ENCODE measurements at places on chromosomes 6 and 20.

DNA sequence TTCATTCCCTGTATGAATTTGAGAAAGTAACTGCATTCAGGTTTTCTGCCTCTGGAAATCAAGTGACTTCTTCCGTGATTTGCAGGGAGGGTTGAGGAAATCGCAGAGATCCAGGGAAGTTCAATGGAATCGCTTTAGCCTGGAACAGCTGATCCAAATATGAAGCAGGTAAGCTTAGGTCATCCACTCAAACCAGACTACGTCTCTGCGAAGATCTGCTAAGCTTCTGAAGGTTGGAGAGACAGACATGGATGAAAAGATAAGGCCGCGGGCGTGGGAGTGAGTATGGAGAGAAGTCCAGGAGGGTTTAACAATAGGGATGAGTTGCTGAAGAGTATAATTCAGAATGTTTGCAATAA is 34.2 kb upstream of the BTN3A2 start:
- DNase-seq: no peak
- no peaks in the 10 kb centered on the region for H3K36me3 ChIP-seq
- no peaks in the 10 kb centered on the region for H3K4me1 ChIP-seq
- H3K27me3 ChIP-seq: peaks cover 74% of the 10 kb centered on the region
- no peak overlapping the region for H3K4me3 ChIP-seq
- H3K27ac ChIP-seq: no peak overlapping the region

DNA sequence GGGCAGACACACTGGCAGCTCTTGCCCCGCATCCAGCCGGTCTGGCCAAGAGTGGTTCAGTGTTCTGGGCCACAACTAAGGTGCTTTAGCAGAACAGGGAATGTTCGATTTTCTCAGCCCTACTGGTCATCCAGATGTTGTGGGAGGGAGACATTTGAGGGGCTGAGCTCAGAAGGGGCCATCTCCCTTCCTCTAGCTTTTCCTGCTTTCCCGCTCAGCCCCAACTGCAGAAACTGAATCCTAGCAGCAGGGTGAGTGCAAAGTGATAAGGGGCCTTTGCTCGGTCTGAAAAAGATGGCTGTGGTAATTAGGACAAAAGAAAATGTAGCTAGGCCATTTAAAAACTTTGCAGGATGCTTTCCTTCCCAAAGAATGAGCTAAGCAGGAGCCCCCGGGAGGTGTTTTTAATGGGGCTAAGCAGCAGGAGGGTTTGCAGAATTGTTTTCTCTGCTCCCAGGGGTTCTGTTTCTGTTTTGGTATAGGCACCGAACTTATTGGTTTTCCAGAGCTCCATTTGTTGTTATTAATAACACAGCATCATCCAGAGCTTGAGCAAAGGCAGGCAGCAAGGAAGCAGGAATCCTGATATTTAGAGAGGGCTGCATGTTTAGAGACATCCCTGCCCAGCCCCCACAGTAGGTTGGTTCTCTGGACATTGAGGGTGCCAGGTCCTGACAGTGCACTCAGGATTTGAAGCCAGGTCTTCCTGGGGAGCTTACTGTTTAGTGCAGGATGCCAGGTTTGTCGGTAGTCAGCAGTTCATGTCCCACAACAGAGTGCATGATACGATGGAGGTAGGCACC is 210.9 kb downstream of the SLC24A3 start:
- H3K36me3 ChIP-seq: no peaks in the 10 kb centered on the region
- no peak overlapping the region for H3K27ac ChIP-seq
- no peaks in the 10 kb centered on the region for H3K4me1 ChIP-seq
- no peaks in the 10 kb centered on the region for H3K27me3 ChIP-seq

DNA sequence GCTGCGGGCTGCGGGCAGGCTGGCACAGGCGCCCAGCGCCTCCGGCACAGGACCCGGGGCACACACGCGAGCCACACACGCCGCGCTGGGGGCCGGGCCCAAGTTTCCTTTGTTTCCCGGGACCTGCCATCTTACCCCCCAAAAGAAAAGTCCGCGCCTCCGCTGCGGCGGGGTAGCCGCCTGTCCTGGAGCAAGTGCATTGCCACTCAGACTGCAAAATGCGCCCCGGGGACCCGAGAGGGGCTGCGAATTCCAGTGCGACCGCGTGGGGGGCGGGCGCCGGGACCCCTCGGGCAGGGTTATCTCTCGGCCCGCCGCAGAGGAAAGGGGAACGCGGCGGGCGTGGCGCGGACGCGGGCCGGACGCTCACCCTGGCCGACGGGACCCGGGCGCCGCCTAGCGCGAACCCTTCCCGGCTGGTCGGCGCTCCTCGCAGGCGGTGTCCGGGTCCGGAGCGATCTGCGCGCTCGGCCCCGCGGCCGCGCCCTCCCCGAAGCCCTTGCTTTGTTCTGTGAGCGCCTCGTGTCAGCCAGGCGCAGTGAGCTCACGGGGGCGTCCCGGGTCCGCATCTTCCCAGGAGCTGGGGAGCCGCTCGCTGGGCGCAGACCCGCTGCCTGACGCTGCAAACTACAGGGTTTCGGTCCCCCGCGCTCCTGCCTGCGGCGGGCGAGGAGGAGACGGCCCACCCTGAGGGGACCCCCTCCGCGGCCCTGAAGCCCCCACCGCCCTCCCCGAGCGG is 639 bp upstream of the CD24 start:
- H3K27me3 ChIP-seq: no peaks in the 10 kb centered on the region
- no peak overlapping the region for H3K27ac ChIP-seq
- peak overlapping the region; percentile 49 for H3K4me3 ChIP-seq
- no peaks in the 10 kb centered on the region for H3K36me3 ChIP-seq
- no peak for DNase-seq

DNA sequence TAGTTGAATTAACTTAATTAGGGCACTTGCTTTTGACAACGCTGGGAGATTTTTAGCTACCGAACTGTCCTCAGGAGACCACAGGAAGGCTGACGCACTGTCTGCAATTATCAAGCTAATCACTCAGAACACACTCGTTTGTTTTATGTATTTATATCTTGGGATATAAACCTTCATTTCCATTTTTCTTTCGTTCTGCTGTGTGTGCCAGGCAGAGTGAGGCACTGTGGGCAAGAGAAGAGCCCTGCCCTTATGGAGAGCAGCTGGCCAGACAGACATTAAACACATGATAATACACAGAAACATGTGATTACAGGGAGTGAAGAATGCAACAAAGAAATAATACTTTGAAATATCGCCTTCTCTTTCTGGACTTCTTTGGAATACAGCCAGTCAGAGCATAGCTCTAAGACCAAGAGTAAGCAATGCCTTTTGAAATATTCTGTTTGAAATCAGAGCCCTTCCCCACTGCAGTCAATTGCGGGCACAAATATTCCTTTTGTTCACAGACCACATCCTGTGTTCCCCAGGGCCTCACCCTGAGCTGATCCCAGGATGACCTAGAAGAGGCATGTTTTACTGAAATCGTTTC is 96.8 kb downstream of the ANKRD60 start:
- no peak for DNase-seq
- no peaks in the 10 kb centered on the region for H3K36me3 ChIP-seq
- peak overlapping the region; percentile 49 for H3K27ac ChIP-seq
- no peak overlapping the region for H3K4me3 ChIP-seq
- no peaks in the 10 kb centered on the region for H3K27me3 ChIP-seq
- H3K4me1 ChIP-seq: peaks cover 6% of the 10 kb centered on the region
